ENCODE measurements at places on chromosomes 3 and 15.

GRCh38 chr15:34588046-34588674 is 4.7 kb upstream of the GOLGA8B start:
- DNase-seq: peak; percentile 75

DNA sequence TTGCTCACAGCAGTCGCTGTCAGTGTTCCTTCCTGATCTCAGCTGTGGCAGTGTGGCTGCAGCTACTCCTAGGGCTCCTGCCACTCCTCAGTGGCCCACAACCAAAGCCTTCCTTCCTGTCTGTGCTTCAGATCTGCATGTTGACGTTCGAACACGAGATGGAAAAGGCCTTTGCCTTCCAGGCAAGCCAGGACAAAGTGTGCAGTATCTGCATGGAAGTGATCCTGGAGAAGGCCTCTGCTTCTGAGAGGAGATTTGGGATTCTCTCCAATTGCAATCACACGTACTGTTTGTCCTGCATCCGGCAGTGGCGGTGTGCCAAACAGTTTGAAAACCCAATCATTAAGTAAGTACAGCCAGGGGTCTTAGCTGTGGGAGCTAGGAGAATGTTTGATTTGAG is 17.8 kb downstream of the MKRN2 start:
- no peak for DNase-seq

- DNase-seq: peak; percentile 70
These were observed at the start of gene BHLHE40 for GRCh38 chr3:4979428-4980228. BHLHE40 (plus strand) TSS chr3:4979437; CDS start chr3:4979719, 282 bp downstream.

DNA sequence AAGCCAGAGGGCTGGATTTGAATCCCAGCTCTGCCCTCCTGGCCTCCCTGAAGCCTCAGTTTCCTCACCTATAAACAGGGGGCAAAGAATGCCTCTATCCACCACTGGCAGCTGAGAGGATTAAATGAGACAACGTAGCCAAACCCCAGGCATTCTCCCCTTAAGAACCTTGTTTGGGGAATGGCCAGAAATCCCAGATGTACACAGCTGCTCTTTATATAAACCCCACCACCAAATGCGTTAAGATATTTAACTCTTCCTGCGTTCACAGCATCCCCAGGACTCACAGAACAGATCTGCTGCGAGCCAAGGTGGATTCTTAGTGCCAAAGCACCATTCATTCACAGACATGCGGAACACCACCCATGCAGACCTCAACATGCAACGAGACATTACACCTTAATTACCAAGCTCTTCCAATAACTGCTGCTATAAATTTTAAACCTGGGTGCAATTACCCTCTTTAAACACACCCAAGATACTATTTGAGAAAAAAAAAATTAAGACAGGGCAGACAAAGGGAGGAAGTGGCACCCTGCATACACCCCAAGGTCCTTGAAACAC is 5.2 kb downstream of the TLE3 start:
- no peak for DNase-seq

DNA sequence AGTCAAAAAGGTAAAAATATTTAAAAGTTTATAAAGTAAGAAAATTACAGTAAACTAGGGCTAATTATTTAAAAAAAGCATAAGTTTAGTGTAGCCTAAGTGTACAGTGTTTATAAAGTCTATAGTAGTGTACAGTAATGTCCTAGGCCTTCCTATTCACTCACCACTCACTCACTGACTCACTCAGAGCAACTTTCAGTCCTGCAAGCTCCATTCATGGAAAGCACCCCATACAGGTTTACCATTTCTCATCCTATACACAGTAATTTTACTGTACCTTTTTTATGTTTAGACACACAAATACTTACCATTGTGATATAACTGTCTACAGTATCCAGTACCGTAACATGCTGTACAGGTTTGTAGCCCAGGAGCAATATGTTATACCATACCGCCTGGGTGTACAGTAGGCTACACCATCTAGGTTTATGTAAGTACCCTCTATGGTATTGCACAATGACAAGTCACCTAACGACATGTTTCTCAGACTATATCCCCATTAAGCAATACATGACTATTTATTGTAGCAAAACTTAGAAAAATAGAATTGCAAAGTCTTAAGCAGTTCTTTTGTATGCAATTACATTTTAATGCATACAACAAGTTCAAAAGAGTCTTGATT is 19.5 kb downstream of the AVEN start:
- no peak for DNase-seq

GRCh38 chr15:46091860-46092450 is 457.1 kb downstream of the SQOR start:
- DNase-seq: peak; percentile 73

- DNase-seq: no peak
These were observed 897.9 kb downstream of the EPHA3 start for GRCh38 chr3:90005281-90005847.

DNA sequence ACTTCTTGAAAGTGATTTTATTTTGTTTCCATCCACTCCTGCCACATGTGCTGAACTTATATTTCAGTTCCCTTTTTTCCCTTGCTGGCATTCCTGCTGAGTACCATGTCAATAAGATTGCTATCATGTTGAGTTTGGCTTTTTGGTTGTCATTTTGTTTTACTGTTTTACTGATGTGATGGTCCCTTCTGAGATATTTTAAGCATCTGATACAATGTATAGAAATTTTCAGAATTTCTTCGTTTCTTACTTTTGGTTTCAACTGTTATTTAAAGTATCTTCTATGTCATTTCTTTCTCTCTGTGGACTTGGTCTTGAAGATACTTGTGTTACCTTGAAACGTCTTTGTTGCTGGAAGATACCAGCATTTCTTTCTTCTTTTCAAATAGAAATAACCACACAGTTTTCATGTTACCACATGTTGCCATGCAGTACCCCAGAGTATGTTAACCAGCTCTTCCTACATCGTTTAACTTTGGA is 14.1 kb downstream of the SIDT1 start:
- no peak for DNase-seq

DNA sequence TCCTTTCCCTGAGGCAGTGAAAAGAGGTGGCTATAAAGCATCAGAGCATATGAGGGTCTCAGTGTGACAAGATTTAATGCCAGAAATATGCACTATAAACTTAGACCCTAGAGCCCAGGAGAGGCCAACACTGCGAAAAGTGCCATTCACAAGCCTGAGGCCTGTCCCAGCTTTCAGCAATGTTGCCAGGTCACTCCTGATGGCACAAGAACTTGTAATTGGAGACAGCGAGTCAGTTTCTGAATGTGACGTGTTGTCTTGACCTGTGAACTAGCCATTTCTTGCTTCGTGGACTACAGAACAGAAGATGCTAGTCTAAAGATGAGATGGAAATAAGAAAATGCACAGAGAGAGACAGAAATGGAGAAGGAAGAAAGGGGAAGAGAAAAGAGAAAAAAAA is 87.9 kb downstream of the WDR72 start:
- DNase-seq: no peak
